Activated CD4-positive, CD25-positive, alpha-beta regulatory T cell treated with anti-CD3 and anti-CD28 coated beads, Interleukin-2, amount 50 U/mL, for 16 hours (primary cell): ENCODE measurements at places on chromosomes 5 and 9.

DNA sequence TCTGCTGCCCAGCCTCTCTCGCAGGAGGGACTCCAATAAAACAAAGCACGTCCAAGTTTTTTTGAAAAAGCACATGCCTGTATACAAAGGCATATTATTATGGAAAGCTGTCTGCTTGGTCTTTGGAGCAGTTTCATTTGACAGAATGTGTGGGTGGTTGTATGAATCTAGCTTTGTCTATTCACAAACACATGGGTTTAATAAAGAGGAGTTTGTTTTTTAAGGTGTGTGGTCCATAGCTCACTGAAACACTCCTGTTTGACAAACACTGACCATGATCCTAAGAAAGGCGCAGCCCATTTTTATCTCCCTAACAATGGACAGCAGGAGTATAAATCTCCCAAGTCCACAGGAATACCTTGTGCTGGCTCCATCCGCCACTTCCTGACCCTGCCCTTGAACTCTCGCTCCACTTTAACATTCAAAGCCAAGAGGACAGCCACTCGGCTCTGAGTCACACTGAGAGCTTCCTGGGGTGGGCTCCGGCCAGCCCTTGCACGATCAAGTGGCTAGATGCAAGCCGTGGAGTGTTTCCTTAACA lies 371.9 kb downstream of the EBF1 start:
- no peak for DNase-seq

DNA sequence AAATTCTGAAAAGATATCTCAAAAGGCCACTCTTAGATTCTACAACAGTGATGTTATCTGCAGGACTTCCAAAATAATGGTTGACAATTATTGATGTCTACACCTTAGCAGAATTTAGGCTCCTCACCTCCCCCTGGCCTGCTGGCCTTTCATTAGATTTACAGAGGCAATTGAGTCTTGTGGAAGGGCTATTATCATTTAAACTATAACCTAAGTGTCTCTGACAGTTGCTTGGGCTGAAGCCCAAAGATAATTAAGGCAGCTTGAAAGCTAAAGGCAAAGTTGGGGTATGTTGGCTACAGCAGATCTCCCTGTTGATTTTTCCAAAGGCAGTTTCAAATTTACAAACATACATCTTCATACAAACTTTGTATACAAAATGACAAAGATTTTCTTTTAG lies 912.3 kb downstream of the TAF11L14 start:
- DNase-seq: no peak

GRCh38 chr5:41869151-41869723 lies 988 bp downstream of the OXCT1 start:
- DNase-seq: peak; percentile 6

DNA sequence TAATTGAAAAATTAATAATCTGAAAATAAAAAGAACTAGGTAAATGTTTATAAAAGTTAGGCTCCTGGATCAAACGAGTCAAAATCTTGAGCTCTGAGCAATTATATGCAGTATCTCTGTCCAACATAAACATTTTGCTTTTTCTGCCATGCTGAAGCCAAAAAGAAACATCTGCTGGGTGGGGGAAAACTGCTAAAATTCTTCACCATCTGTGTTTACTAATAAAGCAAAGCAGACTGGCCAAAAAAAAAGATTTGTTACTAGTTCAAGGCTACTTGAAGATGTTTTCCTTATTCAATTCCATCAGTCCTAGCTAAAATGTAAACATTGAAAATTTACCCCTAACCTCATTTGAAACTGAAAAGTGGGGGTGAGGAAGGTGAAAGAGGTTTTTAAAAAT lies 29.7 kb downstream of the GTF3C4 start:
- no peak for DNase-seq

- no peak for DNase-seq
These were observed 24.4 kb downstream of the NPR3 start for GRCh38 chr5:32735512-32735911.

DNA sequence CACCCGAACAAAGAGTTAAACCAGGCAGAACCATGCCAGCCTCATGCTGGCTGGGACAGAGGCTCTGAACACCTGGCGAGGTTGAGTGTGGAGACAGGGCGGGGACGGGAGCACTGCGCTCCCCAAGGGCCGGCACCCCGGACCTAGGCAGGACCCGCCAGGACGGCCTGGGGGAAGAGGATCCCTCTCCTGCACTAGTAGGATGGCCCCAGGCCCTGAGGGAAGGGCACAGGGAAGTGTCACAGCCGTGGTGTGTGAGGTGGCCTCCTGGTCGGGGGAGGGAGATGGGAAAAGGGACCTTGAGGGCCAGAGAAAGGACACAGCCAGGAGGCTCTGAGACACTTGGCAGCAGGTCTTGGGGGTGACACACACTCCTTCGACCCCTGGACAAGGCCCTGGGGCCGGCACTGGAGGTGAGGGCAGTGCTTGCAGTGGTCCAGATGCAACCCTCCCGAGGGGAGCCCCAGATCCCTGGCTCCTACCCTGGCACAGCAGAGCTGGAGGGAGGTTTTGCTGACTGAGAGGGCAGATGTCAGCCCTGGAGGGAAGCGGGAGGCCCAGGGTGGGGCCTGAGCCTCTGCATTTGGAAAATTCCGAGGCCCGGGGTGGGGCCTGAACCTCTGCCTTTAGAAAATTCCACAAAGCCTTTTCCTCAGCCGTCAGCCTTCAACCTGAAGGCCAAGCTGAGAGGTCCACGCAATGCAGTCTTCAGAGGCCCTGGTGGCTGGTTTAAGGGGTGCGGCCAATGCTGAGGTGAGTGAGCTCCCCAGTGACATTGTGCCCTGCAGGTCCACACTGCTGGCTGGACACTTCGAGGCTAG lies 24.8 kb upstream of the TERT start:
- no peak for DNase-seq

- no peak for DNase-seq
These were observed 25.8 kb upstream of the GPX8 start for GRCh38 chr5:55134053-55134722.

GRCh38 chr9:126393876-126394275 lies 67.2 kb downstream of the MVB12B start:
- no peak for DNase-seq

DNA sequence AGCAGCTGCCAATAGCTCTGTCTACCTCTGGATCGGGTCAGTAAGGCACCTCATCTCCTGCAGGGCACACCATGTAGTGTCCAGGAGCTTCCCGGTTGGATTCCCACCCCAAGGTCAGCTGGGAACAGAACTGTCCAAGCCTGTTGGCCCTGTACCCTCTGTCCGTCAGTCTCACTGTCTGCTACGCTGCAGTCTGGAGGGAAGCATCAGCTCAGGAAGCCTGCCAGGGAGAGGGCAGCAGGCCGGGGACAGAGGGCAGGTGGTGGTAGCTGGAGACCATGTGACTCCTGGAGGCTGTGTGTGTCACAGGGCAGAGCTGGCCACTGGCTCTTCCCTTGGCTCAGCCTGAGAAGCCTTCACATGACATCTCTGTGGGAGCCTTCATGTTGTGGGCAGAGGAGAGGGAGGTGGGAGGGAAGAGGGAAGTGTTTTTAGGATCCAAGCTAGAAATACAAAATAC lies 134.5 kb downstream of the SEC61B start:
- DNase-seq: no peak

GRCh38 chr9:99353408-99353807 lies 131.3 kb downstream of the SEC61B start:
- no peak for DNase-seq
